Naive thymus-derived CD8-positive, alpha-beta T cell (primary cell): ENCODE measurements at places on chromosomes 16 and 17. TPM values are rescaled to one million over a fixed set of nuclear protein-coding genes. Genes with fewer than 3 reads are reported as not detected.

The KRTAP3-1 gene
- not detected for polyA plus RNA-seq

The ASIC2 gene
- polyA plus RNA-seq: not detected

The MATCAP1 gene
- 0.75 TPM for polyA plus RNA-seq

The UNC119 gene
- 26.6 TPM for polyA plus RNA-seq

The ASPA gene
- not detected for polyA plus RNA-seq

The CDH13 gene
- polyA plus RNA-seq: not detected

The MAFG gene
- polyA plus RNA-seq: 1.2 TPM

The CYB5B gene
- polyA plus RNA-seq: 96.4 TPM

The UTP18 gene
- polyA plus RNA-seq: 70.8 TPM

The MAPT gene
- 0.33 TPM for polyA plus RNA-seq

The AOC2 gene
- 0.06 TPM for polyA plus RNA-seq

The LRRC46 gene
- polyA plus RNA-seq: 0.56 TPM

The GPR179 gene
- not detected for polyA plus RNA-seq

The SLC5A10 gene
- polyA plus RNA-seq: 0.06 TPM

The SRCIN1 gene
- not detected for polyA plus RNA-seq

The DOC2B gene
- polyA plus RNA-seq: not detected

The PABPN1L gene
- polyA plus RNA-seq: not detected

The SLFN13 gene
- polyA plus RNA-seq: 9.5 TPM

The SLC2A4 gene
- not detected for polyA plus RNA-seq

The KRTAP16-1 gene
- not detected for polyA plus RNA-seq

The DRC3 gene
- polyA plus RNA-seq: 0.31 TPM

The ZSCAN10 gene
- not detected for polyA plus RNA-seq

The RASL10B gene
- polyA plus RNA-seq: not detected

The USP7 gene
- 9.2 TPM for polyA plus RNA-seq

The MMP28 gene
- polyA plus RNA-seq: 30.1 TPM

The MT1A gene
- polyA plus RNA-seq: not detected

The DNAI2 gene
- polyA plus RNA-seq: 0.28 TPM

The CCDC144A gene
- 0.42 TPM for polyA plus RNA-seq

The FOXN1 gene
- polyA plus RNA-seq: not detected

The DNAH2 gene
- not detected for polyA plus RNA-seq

The SSTR5 gene
- polyA plus RNA-seq: not detected

The NEK8 gene
- 4.0 TPM for polyA plus RNA-seq

The SMG1 gene
- polyA plus RNA-seq: 16.5 TPM

The ABCC11 gene
- 0.05 TPM for polyA plus RNA-seq

The CCL17 gene
- not detected for polyA plus RNA-seq

The PRSS33 gene
- not detected for polyA plus RNA-seq
